ENCODE measurements at places on chromosomes 4 and X.
A peak's percentile ranks its signal among the peaks of the same experiment; 100 is the strongest.

DNA sequence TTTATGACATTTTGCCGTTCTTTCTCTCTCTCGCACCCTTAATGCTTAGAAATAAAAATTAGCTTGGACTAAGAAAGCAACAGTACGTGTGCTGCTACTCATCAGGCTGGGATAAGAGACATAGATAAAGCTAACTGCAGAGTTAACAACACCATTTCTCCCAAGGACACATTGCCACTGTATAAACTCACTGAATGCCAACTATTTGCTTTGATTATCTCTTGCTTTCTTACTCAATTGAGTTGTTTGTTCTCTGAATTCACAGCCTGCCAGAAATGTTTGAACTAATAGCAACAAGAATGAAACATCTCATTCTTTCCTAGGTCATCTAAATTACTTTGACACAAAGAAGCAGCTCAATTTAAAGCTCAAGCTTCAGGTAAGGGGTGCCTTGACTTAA, 34.6 kb downstream of the F8 start:
- DNase-seq = no peak

DNA sequence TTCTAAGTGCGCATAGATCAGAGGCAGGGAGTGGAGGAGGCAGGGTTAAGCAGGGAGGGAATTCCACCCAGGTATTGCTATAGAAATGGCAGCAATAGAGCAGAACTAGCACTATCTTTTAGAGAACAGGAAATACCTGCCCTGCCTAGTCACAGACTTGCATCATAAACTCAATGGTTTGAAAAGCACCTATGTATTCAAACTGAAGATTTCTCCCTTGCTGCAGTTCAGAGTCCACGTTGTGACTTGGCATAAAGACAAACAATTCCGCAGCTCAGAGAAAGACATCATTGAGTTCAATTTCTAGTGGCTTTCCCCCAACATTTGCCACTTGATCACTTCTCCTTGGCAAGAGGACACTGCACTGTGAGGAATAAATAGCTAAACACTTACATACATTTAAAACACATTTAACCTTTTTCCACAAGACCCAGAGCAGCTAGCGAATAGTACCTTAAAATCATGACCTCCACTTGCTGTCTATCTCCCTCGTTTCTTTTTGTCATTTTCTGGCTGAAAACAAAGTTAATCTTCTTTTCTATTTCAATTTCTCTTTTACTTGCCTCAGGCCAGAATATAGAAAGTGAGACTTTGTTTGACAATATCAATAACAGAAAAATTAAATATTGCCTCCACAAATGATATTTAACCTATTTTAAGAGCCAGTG, 42.4 kb downstream of the SLC7A11 start:
- DNase-seq = peak; percentile 72

GRCh38 chrX:68684291-68684918, 36.9 kb downstream of the STARD8 start:
- peak; percentile 56 for DNase-seq

- peak; percentile 74 for DNase-seq
Observed at GRCh38 chrX:34656842-34657725, at the start of gene TMEM47. Gene TMEM47 (minus strand): TSS chrX:34657285. CDS start chrX:34657029, 256 bp downstream.

GRCh38 chr4:152408514-152409327, 127.2 kb downstream of the FBXW7 start:
- DNase-seq = peak; percentile 60

DNA sequence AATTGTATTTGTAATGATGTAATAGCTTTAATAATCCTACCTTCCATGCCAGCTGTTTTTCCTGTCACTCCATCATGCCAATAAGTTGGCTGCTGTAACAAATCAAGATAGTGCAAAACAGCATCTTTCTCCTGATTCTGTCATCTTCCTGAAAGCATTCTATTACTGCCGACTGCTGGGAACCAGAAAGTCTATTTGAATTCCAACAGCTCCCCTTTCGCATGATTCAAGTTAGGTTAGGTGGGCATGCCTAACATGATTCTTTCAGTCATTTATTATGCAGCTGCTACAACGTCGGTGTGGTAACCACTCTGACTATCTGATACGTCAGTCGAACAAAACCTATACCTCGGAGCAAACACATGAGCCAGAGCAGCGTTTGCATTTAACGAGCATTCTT, 127.9 kb upstream of the DMD start:
- DNase-seq = no peak

DNA sequence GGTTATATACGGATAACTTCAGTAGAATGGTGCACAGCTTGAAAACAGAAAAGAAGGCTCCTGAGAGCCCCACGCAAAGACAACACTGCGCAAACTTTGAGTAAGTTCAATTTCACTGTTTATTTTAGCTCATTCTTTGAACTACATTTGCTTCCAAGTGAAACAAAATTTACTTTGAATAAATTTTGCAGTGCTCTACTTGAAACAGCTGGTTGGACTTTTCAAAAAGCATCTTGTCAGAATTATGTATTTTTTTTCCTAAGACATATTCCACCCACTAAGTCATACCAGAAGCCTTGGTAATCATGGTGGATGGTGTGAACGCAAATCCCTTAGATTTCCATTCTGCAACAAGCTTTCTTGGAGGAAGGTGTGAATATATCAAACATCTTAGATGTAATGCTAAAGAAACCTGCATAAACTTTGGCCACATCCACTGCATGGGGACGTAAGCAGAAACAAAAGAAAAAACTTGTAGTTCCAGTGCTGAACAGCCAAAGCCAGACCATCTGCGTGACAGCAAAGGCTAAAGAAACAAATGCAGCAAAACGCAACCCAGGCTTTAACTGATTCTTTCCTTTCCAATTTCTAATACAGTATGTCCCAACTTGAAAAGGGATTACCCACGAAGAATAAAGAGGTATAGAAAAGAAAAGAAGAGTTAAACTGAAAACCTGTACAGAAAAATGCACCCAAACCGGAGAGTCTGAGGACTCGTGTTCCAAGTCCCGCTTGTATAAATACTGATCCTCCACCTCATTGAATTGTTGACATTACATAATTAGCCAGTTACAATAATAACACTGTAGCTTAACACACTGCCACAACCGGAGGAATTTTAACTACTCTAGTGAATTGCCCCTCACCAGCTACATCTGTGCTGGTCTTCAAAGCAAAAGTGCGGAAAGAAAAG, 90.9 kb downstream of the SH3RF1 start:
- DNase-seq = no peak

DNA sequence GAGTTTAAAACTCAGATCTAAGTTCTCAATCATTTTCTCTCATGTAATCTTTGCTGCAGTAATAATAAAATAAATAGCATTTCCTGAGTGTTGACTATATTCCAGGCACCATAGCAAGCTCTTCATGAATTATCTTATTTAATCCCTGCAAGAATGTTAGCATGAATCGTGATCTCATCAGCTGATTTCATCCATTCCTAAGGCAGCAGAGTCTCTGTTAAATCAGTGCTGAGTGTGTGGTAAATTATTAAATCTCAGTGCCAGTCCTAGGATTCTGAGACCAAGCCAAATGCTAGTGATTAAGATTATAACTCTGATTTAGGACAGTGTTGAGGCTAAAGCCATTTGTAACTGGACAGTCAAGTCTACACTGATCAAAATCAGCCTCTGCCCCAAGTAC, 240.3 kb upstream of the TAPT1 start:
- no peak for DNase-seq

- no peak for DNase-seq
Observed at GRCh38 chrX:126456136-126456535, 96.5 kb downstream of the DCAF12L1 start.

GRCh38 chr4:19659101-19659500, 592.6 kb upstream of the SLIT2 start:
- no peak for DNase-seq

GRCh38 chr4:48635980-48636379, 144.1 kb downstream of the FRYL start:
- no peak for DNase-seq

GRCh38 chr4:133403913-133404312, 254.8 kb downstream of the PCDH10 start:
- DNase-seq = no peak

DNA sequence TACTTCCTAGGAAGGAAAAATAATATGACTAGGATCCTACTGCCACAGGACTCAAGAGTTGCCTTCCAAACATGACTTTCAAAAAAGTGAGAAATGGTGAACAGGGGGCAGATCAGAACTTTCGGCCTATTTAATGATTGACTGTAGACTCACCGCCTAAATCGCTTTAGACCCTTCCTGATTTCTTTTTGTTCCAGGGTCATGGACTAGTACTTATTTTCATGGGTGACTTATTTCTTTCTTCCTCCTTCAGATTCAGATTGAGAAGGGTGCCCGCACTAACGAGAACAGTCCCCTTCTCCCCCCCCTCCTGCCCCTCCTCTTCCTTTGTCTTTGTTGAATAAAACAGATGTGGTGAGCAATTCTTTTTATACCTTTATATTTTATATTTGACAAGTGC, 48.0 kb upstream of the KLHL8 start:
- no peak for DNase-seq
